Erythroblast (primary cell): ENCODE measurements at places on chromosomes 3 and 15.

DNA sequence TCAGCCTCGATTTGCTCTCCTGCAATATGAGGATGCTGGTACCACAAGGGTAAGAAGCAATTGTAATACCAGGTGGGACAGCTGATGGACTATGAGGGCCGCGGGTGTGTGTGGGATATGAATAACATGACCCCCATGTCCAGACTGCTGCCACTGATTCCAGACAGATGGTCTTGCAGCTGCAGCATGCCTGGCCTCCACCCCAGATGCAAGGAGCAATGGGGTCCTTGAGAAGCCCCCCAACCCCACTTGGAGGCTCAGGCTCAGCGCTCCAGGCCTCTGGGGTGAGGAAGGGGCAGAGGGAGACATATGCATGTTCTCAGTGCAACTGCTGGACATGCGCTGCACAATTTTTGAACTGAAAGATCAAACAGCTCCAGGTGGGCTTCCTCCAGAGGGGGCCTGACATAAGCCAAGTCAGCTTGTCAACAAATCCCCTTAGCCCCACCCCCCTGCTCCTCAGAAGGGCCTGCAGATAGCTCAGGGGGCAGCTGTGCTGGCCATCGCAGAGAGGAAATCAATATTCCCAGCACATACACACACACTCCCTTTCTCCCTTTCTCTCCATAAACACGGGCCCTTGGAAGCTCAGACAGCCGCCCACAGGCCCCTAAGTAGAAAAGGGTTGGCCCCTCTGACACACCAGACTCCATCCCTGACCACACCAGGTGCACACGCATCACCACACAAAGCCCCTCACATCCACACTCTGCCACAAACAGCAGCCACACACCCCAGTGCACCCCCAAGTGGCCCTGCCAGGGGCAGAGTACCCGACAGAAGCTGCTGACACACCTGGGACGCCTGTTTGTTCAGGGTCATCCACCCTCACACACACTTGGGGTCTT is 107.0 kb downstream of the IQSEC1 start:
- DNase-seq, result peak; percentile 52

GRCh38 chr3:104717828-104718196 is 648.9 kb upstream of the ALCAM start:
- DNase-seq, result no peak

DNA sequence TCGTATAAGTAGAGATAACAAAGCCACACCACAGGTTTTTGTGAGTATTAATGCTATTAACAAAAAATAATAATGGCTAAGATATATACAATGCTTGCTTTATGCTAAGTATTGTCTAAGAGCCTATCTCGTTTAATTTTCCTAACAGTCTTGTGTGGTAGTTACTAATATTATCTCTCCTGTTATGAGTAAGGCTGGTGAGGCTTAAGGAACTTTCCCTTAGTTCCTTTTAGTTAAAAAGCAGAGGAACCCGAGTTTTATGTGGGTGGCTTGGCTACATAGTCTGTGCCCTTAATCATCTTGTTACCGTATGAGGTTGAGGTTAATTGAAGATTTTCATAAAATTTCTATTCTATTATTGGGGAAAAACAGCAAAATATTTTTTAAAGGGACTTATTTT is 218.4 kb downstream of the SOX2 start:
- DNase-seq, result no peak

DNA sequence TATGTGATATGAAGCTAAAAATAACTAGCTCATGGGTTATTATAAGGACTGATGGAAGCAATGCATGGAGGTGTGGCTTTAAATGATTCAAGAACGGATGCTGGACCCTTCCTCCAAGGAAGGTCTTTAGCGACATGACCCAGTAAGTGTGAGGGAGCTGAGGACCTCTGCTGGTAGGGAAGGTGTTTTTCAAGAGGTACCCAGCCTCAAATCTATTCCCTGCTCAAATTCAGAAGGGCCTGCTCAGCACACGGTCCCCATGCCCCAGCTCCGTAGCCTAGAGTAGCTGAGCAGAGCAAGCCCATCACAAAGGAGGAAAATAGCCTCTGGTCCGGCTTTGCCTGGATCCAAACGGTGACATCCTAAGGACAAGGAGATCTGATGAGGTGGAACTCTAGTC is 266.2 kb upstream of the IGF1R start:
- no peak for DNase-seq

DNA sequence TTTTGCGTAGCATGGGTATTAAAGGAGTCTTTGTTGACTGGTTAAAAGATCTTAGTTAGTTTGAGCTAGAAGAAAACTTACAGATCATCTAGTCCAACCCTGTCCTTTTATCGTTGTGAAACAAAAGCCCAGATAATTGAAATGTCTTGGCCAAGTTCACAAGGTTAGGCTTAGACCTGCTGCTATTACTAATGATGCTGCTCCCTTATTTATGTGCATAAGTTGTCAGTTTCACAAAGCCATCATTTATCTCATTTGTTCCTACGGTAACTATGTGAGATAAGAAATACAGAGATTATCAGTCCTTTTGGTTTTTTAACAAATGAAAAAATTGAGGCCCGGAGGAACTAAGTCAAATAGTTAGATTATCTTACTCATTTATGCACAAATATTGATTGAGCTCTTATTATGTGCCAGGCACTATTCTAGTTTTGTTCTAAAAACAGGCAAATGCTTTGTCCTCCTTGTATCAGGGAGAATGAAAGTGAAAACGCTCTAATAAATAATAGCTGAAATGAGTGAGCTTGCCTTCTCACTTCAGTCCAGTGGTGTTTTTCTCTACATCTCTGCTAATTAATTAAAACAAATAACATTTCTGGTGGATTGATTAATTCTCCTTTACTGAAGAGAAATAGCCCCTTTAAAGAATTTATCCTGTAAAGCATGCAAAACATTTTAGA is 49.1 kb upstream of the TPRG1 start:
- DNase-seq, result no peak

- DNase-seq, result no peak
Measured at GRCh38 chr15:81897057-81897677, 148.7 kb downstream of the MEX3B start.

- DNase-seq, result no peak
Measured at GRCh38 chr15:46460431-46461094, 825.7 kb downstream of the SQOR start.

DNA sequence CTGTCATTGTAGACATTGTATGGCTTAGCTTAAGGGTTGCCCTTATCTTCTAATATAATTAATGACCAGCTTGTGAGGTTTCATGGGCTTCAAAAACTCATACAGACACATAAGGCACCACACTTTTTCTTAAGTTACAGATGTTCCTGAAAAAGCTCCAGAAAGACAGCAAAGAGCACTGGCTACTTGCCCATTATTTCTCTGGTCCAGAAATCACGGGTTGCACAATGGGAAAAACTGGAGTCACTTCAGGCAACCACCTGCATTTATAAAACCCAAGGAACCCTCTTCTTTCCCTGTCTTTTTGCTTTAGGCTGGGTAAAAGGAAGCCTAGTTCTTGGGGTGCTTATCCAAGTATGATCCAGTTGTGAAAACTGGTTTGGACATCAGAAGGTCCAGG is 2.3 kb upstream of the COL6A6 start:
- no peak for DNase-seq

- DNase-seq, result no peak
Measured at GRCh38 chr3:40278791-40279190, 30.7 kb upstream of the EIF1B start.

GRCh38 chr3:46400000-46400734 is 6.7 kb downstream of the CCR5AS start:
- DNase-seq, result peak; percentile 76

- DNase-seq, result peak; percentile 74
Measured at GRCh38 chr3:129195731-129196256, 12.1 kb upstream of the CNBP start.

DNA sequence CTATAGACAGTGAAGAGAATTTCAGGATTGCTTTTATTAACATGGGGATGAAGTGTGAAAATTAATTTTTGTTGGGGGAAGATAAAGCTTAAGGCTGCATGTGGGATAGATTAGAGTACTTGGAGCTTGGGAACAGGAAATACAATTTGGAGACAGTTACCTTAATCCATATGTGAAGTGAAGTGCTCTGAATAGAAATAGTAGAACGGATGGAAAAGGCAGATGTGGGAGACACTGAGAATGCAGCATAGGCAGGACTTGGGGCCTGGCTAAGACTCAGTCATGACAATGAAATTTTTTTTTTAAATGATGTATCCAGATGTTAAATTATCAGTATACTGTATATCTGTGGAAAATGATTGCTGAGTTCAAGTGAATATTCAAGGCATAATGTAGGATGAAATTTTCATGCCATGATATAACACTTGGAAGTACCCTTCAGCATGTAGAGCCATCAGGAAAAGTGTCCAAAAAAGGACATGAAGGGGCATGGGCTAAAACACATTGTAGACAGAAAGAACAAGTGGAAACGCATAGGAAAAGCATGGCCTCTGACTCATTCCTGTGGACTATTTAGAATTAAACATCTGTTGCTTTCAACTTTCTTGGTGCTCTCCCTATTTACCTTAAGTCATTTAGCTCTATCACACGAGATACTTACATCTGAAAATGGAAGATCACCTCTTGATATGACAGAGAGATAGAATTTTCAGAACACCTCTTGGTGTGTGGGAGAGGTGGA is 134.8 kb downstream of the RBMS3 start:
- DNase-seq, result no peak
